ENCODE measurements at places on chromosomes 16 and 17. TPM values are rescaled to one million over a fixed set of nuclear protein-coding genes. Genes with fewer than 3 reads are reported as not detected.

The HS3ST3A1 gene
- 9.9 TPM for total RNA-seq

The FBXL16 gene
- 0.59 TPM for total RNA-seq

The RABEP2 gene
- 17.3 TPM for total RNA-seq

The HSF5 gene
- under 0.01 TPM for total RNA-seq

The SLC9A5 gene
- 1.1 TPM for total RNA-seq

The SPATA32 gene
- not detected for total RNA-seq

The ERCC4 gene
- 12.1 TPM for total RNA-seq

The PERCC1 gene
- not detected for total RNA-seq

The COG8 gene
- total RNA-seq, result 36.0 TPM

The BCAR1 gene
- 42.4 TPM for total RNA-seq

The CNGB1 gene
- total RNA-seq, result not detected

The MT1B gene
- not detected for total RNA-seq

The SRCIN1 gene
- not detected for total RNA-seq
